Cardiac muscle cell (in vitro differentiated cells and primary cell): ENCODE measurements at places on chromosomes 5 and 9. TPM values are rescaled to one million over a fixed set of nuclear protein-coding genes. Genes with fewer than 3 reads are reported as not detected.

The CDO1 gene
- 14.5 and 16.1 TPM in 2 replicates for polyA plus RNA-seq

DNA sequence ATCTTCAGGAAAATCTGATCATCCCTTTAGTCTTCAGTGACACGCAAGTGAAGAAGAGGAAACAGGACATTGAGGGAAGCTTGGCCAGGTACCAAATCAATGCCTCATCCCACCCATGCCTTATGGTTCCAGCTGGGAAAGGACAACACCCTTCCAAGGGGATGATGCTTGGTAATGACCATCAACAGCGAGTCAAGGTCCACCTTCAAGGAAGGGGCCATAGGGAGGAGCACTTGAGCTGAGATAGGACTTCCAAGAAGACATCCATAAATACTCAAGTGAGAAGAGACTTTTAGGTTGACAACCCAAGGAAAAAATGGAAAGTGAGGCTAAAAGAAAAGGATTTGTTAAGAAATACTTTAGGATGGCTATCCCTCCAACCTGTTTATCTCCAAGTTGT is 27.1 kb upstream of the GAS1 start:
- H3K27me3 ChIP-seq, result no peaks in the 10 kb centered on the region
- H3K4me1 ChIP-seq, result no peaks in the 10 kb centered on the region
- no peak overlapping the region for H3K4me3 ChIP-seq
- DNase-seq, result no peak
- no peak overlapping the region for H3K27ac ChIP-seq

- DNase-seq, result no peak
- H3K27me3 ChIP-seq, result no peaks in the 10 kb centered on the region
- H3K36me3 ChIP-seq, result no peaks in the 10 kb centered on the region
- no peaks in the 10 kb centered on the region for H3K4me1 ChIP-seq
- no peak overlapping the region for H3K27ac ChIP-seq
Measured at GRCh38 chr5:74257645-74258313, 382.7 kb downstream of the ENC1 start.

DNA sequence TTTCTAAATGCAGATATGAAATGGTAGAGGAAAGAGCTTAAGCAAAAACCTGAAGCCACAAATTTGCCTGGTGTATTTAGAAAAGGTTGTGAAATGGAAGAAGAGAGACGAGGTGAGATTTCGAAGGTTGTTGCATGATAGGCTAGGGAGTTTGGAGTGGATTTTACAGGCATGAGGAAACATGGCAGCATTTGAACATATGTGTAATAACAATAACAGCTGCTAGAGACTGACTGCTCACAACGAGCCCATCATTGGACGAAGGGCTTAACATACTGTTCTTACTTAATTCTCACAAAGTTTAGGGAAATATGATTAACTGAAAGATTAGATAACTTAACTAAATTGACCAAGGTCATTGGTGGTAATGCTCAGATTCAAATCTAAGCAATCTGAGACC is 108.1 kb downstream of the JAKMIP2 start:
- peaks cover under 1% of the 10 kb centered on the region for H3K4me1 ChIP-seq
- H3K27me3 ChIP-seq, result no peaks in the 10 kb centered on the region
- H3K4me3 ChIP-seq, result no peak overlapping the region

The SFXN1 gene
- polyA plus RNA-seq, result 81.5 and 102 TPM in 2 replicates
